Stimulated activated CD8-positive, alpha-beta memory T cell treated with anti-CD3 and anti-CD28 coated beads, Interleukin-2, amount 100 ng/mL, for 1 hour (primary cell): ENCODE measurements at places on chromosomes 5 and 9.

DNA sequence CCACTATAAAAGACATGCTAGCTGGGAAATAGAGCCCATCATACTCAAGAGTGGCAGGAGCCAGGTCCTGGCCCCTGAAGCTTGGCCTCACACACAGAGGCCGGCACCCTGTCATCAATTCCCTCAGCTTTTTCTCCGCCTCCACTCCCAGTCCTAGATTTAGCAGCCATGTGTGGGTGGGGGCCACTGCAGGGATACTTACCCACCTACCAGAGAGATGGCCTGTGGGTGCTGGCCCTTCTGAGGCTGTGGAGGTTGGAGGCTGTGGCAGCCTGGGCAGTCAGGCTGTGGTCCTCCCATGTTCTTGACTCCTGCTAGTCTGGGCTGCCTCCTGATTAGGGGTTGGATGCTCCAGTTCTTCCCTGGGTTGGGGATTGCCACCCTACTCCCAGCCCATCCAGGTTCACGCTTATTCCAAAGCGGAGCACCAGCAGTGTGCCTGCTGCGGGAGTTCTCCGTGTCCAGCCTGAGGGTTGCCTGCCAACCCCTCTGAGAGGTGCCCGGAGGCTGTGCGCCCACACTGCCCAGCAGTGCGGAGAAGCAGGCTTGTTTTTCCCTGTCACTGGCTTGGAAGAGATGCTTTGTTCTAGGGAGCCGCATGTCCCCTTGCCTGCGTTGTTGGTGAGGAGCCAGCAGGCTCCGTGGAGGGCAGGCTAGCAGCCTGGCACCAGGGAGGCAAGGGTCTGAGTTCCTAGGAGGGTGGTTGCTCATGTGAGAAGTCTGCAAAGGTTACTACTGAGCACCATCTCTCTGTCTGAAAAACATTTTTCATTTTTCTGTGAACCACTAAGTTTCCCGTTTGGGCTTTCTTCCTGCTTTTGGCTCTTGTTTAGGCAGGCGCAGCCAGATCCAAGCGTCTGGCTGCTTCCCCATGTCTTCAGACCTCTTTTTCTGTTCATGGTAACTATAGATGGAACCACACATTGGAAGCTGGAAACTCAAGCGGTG, 7.5 kb downstream of the SLC22A5 start:
- DNase-seq, result no peak

GRCh38 chr9:76906647-76906975, 697 bp upstream of the PRUNE2 start:
- no peak for DNase-seq

DNA sequence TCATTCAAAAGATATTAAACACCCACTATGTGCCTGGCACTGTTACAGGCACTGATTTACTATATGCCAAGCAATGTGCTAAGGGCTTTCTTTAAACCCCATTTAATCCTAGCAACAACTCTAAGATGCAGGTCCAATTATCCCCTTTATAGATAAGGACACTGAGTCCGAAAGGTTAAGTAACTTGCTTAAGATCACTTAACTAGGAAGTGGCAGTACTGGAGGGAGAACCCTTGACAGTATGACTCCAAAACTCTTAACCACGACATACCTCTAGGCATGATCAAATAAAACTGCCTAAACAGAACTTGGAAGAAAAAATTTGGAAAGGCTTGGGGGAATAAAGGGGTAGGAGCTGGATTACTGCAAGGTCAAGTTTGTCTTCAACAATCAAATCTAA, 1.7 kb downstream of the RAB14 start:
- no peak for DNase-seq

- peak; percentile 19 for DNase-seq
Measured at GRCh38 chr5:143222287-143223231, 180.9 kb downstream of the NR3C1 start.

DNA sequence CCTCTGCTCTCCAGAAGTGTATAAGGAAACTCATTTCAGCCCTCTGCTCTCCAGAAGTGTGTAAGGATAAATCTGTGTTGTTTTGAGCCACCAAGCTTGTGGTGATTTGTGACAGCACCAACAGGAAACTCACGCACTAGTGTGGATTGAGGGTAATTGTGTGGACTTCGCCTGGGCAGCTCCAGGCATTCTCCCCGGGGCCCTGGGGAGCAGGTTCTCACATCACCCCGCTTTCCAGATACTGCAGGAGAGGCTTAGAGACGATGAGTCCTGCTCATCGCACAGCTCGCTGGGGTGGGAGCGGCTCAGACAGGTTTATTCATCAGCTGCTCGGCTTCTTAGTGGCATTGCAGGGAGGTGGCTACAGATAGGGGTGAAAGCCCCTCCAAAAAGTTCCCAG, 38.4 kb upstream of the RNF130 start:
- DNase-seq, result no peak

- no peak for DNase-seq
Measured at GRCh38 chr5:171598641-171599152, 179.2 kb downstream of the FGF18 start.

DNA sequence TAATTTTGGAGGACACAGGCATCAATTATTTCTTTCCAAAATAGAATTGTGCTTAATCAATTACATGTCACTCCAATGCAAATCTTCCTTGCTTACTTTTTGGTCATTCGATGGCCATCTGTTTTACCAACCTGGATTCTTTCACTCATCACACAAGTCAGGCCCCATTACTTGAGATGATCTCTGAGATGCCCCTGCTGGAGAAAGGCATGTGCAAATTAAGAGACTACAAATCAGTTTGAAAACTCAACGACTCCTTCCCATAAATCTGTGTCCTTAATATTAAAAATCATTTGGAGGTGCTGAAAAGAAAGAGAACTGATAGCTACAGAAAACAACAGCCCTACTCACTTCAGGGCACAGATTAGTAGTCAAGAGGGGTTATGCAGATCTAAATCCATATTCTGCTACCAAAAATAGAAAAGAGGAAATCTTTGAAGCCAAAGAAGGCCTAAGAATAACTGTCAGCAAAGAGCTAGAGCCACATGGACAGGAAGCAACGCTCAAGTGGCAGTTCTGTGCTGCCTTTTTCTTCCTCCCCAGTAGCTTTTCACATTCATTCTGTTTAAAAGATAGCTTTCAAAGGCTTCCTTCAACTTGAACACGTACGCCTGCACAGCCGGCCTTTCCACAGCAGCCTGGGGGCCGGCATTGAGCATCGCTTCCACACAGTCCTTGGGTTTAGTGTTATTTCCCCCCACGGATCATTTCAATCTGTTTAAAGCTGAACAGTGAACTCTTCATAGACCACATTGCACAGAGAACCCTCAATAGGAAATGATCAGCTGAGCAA, 79.3 kb upstream of the MAP3K1 start:
- no peak for DNase-seq

DNA sequence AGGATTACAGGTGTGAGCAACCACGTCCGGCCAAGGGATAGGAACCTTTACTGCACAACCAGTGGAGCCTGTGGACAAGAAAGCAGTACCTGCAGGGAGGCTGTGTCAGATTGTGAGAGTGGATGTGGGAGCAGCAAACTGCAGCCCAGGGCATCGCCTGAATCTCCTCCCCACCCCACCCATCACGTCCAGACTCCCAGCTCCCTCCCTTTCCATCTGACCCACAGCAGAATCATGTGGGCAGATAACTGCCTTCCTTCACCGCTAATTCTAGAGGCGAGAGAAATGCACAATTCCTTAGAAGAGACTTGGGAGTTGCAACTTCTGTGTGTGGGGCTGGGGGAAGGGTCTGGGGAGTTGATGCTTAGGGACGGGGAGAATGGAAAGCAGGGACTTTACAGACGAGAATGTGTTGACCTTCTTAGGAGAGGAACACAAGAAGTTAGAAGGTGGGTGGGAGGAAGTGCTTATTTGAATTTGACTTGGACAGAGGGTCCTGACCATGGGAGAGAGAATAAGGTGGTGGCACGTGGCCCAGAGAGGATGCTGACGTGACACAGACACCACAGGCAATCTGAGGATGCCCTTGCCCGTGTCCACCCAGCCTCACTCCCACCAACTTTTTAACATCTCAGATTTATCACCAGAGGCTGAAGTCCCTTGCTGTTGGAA, 4.5 kb upstream of the LCP2 start:
- no peak for DNase-seq

DNA sequence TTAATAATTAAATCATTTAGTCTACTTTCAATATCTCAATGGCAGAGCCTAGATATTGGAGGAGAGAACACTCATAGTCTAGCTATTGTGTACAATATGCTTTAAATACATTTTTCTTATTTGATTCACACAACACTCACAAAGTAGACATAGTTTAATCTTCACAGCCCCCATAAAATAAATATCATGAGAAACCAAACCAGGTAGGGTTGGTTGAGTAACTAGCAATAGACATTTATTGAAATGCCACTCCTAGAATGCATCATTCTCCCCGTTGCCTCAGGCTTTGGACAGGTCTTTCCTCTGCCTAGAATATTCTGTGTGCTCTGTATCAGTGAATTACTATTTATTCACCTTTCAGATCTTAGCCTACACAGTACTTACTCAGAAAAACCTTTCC, 141.9 kb downstream of the CEMIP2 start:
- DNase-seq, result no peak

DNA sequence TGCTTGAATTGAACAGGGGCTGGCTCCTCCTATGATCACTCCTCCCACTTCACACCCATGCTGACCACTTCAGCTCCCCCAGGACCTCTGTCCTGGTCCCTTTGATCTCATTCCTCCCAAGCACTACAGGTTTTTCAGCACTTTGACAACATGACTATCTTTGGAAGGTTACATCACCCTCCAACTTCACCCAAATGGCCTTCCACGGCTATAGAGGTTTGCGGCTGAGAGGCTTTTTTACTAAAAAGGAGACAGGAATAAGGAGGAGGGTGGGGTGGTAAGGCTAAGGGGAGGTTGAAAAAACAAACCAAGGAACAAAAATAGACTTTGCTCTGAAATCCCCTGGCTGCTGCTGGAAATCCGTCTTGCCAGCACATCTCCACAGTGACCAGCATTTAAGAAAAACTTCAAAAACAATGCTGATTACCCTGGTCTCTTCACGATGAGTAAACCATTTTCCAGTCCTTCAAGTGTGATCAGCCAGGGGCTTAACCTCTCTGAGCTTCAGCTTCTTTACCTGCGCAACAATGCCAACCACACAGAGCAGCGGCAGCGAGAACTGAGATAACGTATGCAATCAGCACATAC, 102.7 kb downstream of the DPYSL3 start:
- DNase-seq, result no peak

DNA sequence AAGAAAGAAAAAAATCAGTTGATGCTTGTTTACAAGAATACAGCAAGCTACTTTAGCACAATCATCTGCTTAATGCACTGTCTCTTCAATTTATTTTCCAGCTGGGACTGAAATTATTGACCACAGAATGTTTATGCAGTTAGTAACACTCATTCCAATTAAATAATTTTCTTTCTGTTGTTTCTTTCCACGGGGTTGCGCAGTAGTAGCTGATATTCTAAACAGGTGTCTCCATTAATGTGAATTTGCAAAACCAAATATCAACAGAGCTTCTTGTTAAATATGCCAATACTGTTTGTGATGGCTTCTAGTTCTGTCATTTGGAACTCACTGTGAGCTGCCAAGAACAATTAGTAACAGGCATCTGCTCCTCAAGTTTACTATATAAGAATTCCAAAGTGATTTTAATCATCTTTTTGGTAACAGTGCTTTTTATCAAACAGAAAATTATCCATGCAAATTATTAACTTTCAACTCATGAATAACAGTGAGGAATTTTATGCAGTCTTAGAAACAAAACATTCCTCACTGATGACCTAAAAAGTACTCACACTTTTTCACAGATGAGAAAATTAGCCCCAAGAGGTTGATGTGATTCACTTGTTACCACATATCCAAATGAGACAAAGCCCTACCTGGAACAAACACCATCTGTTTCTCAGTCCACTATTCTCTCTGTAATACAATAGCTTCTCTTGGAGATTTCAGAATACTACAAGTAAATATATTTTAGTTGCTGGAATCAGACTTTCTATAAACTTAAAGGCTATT, 567.6 kb upstream of the RGMB start:
- DNase-seq, result no peak

DNA sequence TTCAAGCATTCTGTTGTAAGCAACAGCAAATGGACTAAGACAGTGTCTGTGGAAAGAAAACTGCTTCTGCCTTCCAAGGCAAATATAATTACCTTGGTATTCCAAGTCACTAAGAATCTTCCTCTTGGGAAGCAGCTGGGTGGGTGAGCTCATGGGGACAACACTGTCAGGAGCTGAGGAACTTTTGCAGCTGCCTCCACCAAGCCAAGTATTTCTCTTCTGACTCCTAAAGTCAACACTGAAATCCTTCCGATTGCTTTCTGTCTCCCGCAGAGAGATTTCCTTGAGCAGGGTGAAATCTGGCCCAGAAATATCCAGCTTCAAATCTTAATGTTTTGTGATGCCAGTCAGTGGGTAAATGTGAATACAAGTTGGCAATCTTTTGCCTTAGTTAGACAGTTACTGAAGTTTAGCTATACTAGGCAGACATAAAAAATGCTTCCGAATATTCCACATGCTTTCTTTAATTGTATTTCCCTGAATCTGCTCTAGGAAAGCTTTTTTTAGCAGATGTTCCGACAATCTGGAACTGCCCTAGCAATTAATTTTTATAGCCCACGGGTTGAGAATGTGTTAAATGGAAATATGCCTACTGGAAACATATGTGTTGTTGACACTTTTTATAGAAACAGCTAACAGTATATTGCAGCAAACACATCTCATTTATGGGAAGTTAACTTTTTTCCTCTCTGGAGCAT, 369.9 kb upstream of the DAB2 start:
- no peak for DNase-seq

DNA sequence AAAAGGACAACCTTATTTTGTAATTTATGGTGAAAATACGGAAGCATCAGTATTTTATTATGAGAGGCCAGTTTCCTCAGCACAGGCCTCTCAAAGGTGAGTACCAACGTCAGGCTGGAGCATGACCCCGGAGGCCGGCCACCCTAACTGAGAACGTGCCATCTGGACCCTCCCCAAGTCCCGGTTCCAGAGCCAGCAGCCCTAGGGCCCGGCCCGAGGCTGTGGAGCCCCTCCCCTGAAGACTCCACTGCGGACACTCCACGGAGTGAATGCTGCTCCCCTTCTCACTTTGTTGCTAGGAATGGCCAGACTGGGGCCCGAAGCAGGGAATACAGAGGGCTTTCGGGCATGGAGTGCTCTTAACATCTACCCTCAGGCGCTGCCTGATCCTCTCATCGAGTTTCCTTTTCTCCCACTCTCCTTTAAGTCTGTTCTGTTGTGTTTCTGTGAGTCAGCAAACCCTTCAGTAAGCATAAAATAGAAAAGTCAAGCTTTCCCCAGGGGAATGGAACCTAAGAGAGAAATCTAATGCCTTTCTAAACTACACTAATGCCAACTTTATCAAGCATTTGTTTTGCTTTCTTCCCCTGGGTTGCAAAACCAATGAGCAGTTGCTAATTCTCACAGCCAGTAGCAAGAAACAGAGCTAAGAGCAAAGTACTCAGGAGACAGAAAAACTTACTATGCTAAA, 4.5 kb downstream of the BRD9 start:
- DNase-seq, result no peak
